T1000 (cell line): ENCODE measurements at places on chromosomes 3 and 15.

DNA sequence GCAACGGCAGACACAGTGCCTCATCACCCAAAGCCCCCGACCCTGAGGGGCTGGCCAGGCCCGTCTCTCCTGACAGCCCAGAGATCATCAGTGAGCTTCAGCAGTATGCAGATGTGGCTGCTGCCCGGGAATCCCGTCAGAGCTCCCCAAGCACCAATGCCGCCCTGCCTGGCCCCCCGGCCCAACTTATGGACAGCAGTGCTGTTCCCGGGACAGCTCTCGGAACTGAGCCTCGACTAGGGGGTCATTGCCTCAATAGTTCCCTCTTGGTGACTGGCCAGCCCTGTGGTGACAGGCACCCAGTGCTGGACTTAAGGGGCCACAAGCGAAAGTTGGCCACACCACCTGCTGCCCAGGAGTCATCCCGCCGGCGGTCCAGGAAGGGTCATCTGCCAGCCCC, 8.6 kb upstream of the TEX264 start:
- DNase-seq, result no peak

- DNase-seq, result no peak
These were observed 3.9 kb upstream of the HEG1 start for GRCh38 chr3:125059488-125060245.

- DNase-seq, result no peak
These were observed 61.5 kb upstream of the SETMAR start for GRCh38 chr3:4241595-4242170.

GRCh38 chr3:172448661-172449465, 607 bp upstream of the GHSR start:
- DNase-seq, result no peak

DNA sequence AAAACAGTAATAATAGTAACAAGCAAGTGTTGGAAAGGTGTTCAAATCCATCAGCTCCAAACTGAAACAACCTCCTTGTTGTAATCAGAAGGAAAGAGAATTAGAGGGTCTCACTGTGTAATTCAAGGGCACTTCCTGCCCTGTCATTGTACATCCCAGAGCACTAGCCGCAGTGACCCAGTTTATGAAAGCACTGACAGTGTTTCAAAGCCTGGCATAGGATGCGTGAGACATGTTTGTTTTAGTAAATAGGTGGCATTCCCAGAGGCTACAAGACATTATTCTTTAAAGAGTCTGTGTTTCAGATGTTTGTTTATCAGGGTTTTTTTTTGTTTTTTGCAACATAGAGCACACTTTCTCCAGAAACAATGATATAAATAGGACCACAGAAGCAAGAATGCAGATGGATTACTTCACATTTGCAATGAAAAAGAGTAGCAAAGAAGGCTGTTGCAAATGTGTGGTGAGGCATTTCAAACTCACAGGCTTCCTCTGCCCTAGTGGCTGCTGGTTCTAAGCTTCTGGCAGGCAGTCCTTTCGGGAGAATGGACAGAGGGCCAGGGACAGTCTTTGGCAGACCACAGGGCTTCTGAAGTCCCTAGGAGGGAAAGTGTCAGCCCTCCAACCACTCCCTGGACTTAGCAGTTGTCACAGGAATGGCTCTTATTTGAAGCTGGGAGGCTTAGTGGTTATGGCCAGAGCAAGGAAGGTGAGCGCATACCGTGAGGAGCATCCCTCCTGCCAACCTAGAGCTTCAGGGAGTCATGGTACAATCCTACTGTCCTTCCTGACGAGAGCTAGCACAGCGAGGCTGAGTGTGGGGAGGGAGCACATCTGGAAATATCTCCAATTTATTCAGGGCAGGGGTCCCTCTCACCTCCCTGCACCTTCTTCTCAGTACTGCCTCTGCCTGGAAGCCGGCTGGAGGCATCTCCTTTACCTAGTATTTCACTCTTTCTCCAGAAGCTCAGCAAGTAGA, 31.4 kb upstream of the TIPARP start:
- DNase-seq, result no peak

DNA sequence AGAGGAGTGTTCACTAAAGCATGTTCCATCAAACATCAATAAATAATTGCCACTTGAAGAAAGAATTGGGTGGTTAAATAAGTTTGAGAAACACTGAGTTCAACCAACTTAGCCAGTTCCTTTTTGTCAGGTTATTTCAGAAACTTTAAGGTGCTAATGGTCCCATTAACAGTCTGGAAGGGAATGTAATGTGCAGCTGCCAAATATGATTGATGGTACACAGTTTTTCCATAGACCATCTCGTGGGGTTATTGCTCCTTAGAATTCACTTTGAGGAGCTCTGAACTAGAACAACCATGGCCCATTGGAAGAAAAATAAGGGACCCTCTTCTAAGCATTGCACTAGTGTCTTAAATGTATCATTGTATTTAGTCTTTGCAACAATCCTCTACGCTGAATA, 185.8 kb upstream of the NR2F2 start:
- DNase-seq, result no peak

DNA sequence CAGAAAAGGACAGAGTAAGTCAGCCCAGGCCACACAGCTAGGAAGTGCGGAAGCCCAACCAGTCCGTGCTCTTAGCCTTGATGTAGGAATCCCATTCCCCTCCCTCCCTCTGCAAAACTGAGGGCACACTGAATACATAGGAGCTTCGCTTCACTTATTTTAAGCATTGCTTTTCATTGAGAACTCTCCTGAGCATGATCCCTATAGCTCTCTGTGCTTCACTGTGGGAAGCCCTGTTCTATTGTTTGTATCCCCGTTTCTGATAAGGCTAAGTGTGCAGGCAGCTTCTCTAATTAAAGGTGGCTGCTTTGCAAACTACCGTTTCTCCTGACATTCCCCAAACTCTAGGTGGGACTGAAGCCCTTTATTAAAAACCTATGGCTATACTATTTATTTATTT, 29.9 kb downstream of the IL5RA start:
- no peak for DNase-seq

- DNase-seq, result no peak
These were observed 33.1 kb upstream of the TSC22D2 start for GRCh38 chr3:150374975-150375374.

GRCh38 chr3:120526011-120526870, 69.9 kb upstream of the NDUFB4 start:
- DNase-seq, result no peak

GRCh38 chr3:10357095-10357494, 36.2 kb upstream of the SEC13 start:
- DNase-seq, result no peak

DNA sequence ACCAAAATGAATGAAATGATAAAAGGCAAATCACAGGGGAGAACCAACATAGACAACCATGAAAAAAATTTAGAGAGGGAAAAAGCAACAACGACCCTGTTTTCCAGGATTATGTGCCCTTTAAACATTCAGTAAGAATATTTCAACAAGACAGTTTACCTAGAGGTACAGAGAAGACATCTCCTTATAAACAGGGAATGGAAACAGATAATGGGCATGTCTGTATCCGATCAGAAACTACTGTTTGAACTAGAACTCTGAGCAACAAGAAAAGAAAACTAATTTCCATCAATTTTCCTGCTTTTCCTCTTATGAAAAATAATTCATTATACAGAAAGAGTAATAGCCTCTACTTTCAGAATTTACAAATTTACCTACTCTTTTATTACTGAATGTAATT, 39.3 kb downstream of the DLG1 start:
- DNase-seq, result no peak

DNA sequence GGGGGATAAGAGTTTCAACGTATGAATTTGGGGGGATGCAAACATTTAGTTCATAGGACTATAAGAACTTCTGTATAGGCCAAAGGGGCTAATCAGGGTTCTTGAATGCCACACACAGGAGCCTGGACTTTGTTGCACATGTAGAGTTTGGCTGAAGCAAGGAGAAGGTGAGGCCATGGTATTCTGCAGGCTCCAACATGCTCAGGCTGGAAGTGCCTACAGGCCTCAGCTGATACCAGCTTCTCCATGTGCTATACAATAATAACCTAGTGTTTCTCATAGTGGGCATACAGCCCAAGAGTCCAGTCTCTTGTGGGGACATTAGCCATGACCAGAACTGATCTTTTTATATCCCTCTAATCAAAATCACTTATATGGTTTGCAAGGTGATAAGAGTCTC, 399.7 kb upstream of the MCTP2 start:
- no peak for DNase-seq

- DNase-seq, result no peak
These were observed 182.9 kb downstream of the IL5RA start for GRCh38 chr3:2927259-2927658.

- peak; percentile 48 for DNase-seq
These were observed 919.3 kb downstream of the TUSC7 start for GRCh38 chr3:117628823-117629291.

GRCh38 chr15:58287891-58288290, 143.9 kb upstream of the LIPC start:
- DNase-seq, result no peak

GRCh38 chr15:45274636-45275380, 22.8 kb downstream of the SLC28A2 start:
- no peak for DNase-seq

GRCh38 chr3:3683261-3683660, 116.0 kb upstream of the LRRN1 start:
- no peak for DNase-seq

- no peak for DNase-seq
These were observed 36.8 kb upstream of the SCAANT1 start for GRCh38 chr3:63949005-63949404.

DNA sequence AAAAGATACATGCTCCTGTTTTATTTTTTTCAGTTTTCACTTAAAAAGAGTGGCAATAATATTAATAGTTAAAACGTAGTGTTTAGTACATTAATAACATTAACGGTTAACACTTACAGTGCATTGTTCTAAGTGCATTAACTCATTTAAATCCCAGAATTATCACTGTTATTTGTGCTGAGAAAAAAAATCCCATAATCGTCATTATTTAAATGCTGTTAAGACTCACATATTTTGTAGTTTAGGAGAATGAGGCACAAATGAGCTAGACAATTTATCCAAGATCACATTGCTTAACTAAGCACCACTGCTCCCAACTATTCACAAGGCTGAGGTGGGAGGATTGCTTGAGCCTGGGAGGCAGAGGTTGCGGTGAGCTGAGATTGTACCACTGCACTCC, 34.9 kb downstream of the CHAC1 start:
- no peak for DNase-seq

DNA sequence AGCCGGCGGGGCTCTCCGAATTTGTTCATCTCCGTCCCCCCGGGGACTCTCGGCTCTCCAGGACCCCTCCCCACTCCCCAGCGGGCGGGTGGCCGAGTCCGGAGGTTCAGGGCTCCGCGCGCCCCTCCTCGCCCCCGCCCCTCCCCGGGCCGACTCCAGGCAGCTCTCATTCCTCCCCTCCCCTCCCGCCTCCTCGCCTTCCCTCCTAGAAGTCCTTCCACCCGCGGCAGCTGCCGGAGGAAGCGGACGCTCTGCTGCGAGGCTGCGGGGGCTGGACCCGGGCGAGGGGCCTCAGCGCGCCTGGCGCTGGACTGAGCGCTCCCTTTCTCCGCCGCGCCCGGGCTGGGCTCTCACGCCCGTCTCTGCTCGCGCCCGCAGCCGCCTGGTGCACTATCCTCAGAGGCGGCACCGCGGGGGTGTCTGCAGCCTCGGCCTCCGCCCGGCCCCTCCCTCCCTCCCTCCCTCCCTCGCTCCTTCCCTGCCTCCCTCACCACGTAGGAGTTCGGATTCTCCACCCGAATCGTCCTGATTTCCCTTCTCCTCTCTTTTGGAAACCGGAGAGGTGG, at the start of gene ROBO2:
ROBO2 (plus strand) TSS at position 494 of the 566 bp plus-strand sequence. CDS start 687 bp downstream, outside the sequence.
- peak; percentile 61 for DNase-seq

DNA sequence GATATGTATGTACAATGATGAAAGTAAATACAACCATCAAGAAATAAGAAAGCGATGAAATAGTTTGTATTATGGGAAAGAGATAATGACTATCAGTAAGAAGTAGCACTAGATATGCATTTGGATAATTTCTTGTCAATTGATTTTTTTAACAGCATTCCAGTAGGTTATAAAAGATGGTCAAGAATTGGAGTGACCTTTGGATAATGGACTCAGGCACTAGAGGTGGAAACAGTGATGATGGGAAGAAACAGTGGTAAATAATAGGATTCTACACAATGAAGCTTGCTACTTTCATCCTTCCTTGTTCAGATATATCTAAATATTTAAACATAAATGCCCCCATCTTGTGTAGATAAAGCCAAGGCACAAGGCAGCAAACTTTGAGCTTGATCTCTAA, 101.4 kb downstream of the GBE1 start:
- no peak for DNase-seq

- DNase-seq, result no peak
These were observed 32.1 kb upstream of the C3orf38 start for GRCh38 chr3:88117683-88118082.
